Caco-2 (cell line): ENCODE measurements at places on chromosomes 16 and 17. TPM values are rescaled to one million over a fixed set of nuclear protein-coding genes. Genes with fewer than 3 reads are reported as not detected.

Gene SRL
- not detected in 2 replicates for total RNA-seq

Gene CIITA
- total RNA-seq: 0.27 and 0.37 TPM in 2 replicates

Gene KARS1
- 244 and 245 TPM in 2 replicates for total RNA-seq

Gene NACA2
- total RNA-seq: not detected in 2 replicates

Gene ETV4
- 37.8 and 48.5 TPM in 2 replicates for total RNA-seq

Gene CD2BP2
- 50.1 and 51.8 TPM in 2 replicates for total RNA-seq

Gene FA2H
- total RNA-seq: 20.1 and 21.3 TPM in 2 replicates

Gene THRA
- 27.3 and 29.3 TPM in 2 replicates for total RNA-seq

Gene HBA2
- 2.1 TPM in 1 of 2 replicates, not detected in the other for total RNA-seq

Gene SLC52A1
- not detected in 2 replicates for total RNA-seq

Gene KRTAP1-1
- not detected in 2 replicates for total RNA-seq

Gene APOH
- 135 and 139 TPM in 2 replicates for total RNA-seq

Gene TMEM132E
- total RNA-seq: 0.07 TPM in 1 of 2 replicates, not detected in the other

Gene SLC6A4
- total RNA-seq: 15.0 and 20.6 TPM in 2 replicates

Gene TNRC6C
- 17.9 and 19.5 TPM in 2 replicates for total RNA-seq

Gene PAFAH1B1
- 141 and 153 TPM in 2 replicates for total RNA-seq

Gene ABCC6
- total RNA-seq: 43.5 and 44.6 TPM in 2 replicates

Gene CHST5
- 0.11 TPM in 1 of 2 replicates, not detected in the other for total RNA-seq

Gene TMED6
- total RNA-seq: 2.4 TPM in 2 replicates

Gene OR2C1
- not detected in 2 replicates for total RNA-seq

Gene C16orf54
- not detected in 2 replicates for total RNA-seq

Gene SNAI3
- total RNA-seq: 3.5 TPM in 2 replicates

Gene TOX3
- total RNA-seq: 3.6 and 6.0 TPM in 2 replicates
